ENCODE measurements at places on chromosomes 7 and 10.
A peak's percentile ranks its signal among the peaks of the same experiment; 100 is the strongest.

- no peak for DNase-seq
Measured at GRCh38 chr10:123428391-123428790, 237.8 kb upstream of the GPR26 start.

GRCh38 chr7:110801502-110801901, 289.4 kb upstream of the LRRN3 start:
- no peak for DNase-seq

DNA sequence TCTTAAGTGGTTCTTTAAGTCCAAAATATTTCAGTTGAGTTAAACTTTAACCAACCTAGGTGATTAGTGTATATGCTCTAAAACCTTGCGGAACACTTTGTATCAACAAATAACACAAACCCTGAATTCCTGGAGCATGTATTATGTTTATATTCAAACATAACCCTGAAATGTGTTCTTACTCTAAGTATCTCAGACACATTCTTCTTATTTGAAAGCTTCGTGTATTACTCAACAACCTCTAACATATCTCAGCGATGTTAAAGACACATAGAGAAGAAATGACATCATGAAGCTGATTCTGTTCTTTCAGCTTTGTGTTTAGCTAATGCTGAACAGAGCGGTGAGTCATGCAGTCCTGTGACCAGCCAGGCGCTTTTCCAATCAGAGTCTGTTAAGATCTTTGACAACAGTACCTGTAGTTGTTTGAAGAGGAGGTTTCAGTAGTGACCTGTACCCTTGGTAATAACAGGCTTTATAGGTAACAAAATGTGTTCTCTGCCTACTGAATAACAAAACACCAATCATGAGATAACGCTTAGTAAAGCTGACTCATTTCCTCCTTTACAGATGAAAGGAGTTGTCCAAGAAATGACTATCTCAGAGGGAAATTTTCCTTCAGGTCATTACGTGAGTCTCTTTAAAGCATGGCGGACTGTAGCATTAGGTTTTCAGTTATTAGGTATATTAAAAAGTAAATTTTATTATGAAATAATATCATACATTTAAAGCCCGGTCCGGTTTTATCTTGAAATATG, 67.3 kb upstream of the KLF6 start:
- DNase-seq = no peak

- DNase-seq = no peak
Measured at GRCh38 chr7:84187813-84188510, 6.6 kb downstream of the SEMA3A start.

- no peak for DNase-seq
Measured at GRCh38 chr7:29878081-29878688, 71.9 kb downstream of the WIPF3 start.

DNA sequence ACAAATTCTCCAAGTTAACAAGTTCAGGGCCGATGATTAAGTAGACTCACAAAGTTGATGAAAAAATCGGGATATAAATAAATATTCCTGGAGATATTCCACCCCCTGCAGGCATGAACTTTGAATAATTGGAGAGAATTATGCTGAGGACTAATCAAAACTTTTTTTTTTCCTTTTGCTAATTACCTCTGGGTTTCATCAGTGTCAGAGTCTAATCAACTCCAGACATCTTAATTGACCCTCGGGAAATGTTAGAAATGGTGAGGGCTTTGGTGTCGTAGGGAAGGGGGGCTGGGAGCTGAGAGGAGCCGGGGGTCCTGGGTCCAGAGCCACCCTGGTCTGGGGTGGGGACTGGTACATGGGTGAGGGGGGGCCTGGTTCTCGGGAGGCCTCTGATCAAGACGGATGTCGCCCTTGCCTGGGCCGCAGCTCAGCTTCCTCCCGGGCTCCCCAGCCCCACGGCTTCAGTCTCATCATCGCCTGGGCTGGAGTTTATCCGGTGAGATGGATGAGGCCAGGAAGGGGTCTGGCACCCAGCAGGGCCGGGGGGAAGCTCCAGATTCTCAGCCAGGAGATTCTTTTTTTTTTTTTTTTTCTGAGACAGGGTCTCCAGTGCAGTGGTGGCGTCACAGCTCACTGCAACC, 30.4 kb upstream of the ELFN1 start:
- DNase-seq = no peak

- no peak for DNase-seq
Measured at GRCh38 chr10:62062752-62063512, 161.4 kb downstream of the ARID5B start.

GRCh38 chr7:117036053-117036669, 82.9 kb downstream of the ST7 start:
- DNase-seq = no peak

DNA sequence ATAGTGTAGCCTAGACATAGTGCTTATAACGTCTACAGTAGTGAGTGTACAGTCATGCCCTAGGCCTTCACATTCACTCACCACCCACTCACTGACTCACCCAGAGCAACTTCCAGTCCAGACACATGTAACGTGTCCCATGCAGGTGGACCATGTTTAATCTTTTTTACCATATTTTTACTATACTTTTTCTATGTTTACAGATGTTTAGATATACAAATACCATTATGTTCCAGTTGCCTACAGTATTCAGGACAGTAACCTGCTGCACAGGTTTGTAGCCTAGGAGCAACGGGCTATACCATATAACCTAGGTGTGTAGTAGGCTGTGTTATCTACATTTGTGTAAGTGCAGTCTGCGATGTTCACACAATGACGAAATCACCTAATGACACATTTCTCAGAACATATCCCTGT, 11.0 kb downstream of the MPP7 start:
- DNase-seq = no peak

GRCh38 chr7:50304911-50305582, 531 bp downstream of the IKZF1 start:
- DNase-seq = no peak

GRCh38 chr10:12419262-12419847, 70.0 kb downstream of the CAMK1D start:
- peak; percentile 59 for DNase-seq

DNA sequence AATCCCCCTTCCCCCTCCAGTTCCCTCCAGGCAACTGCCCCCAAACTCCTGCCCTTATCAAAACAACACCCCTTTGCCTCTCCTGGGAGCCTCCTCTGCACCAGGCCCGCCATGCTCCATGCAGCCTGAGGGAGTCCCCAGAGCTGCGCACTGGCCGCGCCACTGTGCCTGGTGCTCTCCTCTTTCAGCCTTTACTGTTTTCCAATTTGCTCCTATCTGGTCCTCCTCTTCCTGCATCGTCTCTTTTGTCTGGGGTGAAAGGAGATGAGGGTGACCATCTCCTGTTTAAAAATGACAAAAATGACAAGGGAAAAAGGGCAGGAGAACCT, 165.8 kb upstream of the ADCY1 start:
- no peak for DNase-seq

GRCh38 chr10:80460399-80461207, 6.5 kb downstream of the TSPAN14 start:
- no peak for DNase-seq

DNA sequence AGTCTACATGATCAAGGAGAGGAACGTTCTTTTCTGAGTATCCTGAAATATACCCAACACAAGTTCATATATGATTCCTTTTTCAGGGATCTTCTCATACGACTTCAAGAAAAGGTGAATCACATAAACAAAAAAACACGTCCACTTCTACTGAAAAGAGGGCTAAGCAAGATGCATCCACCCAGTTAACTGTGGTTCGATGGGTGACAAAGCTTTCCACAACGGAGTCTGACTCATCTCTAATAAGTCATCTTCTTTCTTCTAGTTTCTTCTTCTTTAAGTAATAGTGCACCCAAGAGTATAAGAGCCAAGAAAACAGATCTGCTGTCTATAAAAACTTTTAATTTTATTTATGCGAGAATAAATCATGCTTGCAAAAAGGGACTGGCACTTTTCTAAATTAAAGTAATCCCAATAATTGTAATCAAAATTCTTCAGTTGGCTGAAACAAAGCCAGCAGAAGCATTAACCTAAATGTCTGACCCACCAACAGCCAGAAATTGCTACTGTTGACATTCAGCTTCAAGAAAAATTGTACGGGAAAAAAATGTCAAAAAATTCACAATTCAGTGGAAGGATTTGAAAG, 146.9 kb upstream of the ANK3 start:
- DNase-seq = no peak

DNA sequence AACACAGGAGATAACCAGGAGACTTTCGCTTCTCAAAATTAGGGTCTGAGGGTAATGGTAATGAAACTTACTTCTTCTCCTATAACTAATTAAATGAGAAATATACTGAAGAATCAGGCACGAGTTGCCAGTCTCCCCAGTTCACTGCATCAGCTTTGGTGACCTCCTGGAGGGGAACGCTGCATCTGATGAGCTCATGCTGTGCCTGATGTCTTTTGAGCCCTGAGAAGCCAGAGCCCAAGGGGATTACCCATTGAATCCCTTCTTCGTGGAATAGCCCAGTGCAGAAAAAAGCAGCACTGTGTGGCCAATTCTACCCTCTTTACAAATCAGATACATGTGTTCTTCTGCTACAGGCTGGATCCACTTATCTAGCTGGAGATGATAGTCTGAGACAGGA, 45.1 kb downstream of the CYP2C9 start:
- DNase-seq = no peak

DNA sequence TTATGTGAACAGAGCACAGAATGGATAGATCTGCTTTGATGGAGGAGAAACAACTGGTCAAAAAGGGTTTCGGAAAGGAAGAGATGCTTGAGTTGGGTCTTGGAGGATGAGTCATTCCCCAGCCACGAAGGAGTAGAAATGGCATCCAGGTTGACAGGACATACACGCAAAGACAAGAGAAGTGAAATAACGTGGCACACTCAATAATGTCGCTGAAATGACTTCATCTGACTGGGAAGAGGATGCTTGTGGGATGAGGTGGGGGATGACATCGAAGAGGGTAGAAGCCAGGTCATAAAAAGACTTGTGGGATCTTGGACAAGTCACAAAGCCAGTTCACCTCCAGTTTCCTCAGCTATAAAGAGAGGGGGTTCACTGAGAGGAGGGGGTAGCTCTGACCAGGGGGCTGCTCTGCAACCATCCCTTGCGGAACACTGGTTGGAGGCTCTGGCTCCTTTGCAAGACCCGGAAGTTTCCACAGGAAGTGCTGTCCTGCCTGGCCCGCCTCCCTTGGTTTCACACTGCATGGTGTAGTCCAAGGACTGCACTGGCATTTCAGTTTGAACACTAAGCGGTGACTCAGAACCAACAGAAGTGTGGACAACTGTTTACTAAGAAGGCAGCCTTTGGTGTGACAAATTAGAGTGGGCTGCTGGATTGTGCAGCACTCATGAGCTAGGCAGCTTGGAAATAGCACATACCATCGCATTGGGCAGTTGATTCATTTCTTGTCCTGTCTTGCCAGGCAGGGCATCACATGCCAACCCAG, 189.9 kb upstream of the ADO start:
- DNase-seq = no peak

GRCh38 chr10:78894089-78894840, 174.5 kb upstream of the ZMIZ1 start:
- no peak for DNase-seq

- DNase-seq = no peak
Measured at GRCh38 chr7:12770227-12770975, 83.0 kb downstream of the ARL4A start.

GRCh38 chr10:6648894-6649720, 69.0 kb upstream of the PRKCQ start:
- DNase-seq = no peak

- DNase-seq = no peak
Measured at GRCh38 chr7:88224601-88225275, 4.9 kb upstream of the SRI start.

DNA sequence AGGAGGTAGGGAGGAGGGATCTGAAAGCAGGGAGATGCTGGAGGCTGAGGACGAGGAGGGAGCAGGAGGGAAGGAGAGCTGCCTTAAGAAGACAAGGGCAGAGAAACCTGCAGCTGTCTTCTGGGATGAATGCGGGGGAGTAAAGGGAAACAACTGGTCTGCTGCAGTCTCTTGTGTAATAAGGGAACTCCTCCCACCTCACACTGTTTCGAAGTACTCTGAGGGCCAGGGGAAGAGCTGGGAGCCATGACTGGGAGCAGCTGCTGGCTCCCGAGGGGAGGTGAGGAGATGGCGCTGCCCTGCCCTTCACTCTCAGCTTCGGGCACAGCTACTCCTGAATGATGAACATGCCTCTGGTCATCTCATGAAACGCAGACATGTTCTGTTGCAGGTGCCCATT, 65.1 kb downstream of the CLEC2L start:
- DNase-seq = no peak

GRCh38 chr10:70355051-70356021, 27.1 kb downstream of the LRRC20 start:
- no peak for DNase-seq

DNA sequence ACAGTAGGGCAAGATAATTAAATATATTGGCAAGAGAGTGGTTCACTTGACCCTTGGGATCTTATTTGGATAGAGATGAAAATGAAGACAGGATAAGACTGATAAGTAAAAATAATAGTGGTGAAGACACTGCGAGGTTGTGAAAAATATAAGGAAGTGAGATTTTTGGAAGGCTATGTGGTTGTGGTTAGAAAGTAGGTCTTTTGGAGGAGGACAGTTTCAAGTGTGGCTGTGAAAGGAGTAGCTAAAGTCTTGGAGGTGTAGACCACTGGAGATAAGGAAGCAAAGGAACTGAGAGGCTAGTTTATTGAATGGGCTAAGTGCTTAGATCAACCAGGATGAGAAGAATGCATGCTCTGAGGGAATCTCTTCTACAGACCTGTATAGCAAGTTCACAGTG, 11.2 kb downstream of the MIOS start:
- no peak for DNase-seq

DNA sequence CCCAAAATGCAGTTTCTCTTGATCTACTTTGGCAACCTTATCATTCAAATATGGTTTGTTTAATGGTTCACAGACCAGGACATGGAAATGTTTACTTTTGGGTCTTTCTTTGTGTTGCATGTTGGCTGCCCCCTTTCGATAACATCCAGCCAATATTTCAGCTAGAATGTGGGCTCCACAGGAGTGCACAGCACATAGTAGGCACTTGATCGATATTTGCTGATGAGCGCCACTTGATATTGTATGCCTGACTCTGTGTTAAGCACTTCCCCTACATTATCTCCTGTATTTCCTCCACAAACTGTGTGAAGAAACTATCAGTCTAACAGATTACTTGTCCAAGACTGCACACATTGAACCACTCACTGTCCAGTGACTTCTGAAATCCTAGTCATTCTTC, 60.2 kb downstream of the SMURF1 start:
- DNase-seq = no peak

All from forelimb muscle (tissue), 1 donor.